ENCODE measurements at places on chromosomes 6 and 20. TPM values are rescaled to one million over a fixed set of nuclear protein-coding genes. Genes with fewer than 3 reads are reported as not detected.

DNA sequence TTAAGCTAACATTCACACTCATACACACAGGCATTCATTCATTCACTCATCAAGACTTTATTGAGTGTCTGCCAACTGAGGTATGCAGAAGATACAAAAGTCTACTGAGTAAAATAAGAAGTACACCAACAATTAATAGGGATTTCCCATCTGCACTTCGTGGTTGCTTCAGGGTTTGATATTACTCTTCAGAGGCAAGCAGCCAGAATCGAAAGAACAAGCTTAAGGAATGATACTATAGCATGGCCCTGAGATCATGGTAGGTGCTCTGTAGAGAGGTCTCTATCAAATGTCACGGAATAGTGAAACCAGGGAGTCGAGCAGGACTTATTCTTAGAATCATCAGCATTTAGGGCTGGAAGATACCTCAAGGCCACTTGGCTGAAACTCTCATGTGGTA, 135.4 kb downstream of the NRN1 start:
- DNase-seq: no peak

DNA sequence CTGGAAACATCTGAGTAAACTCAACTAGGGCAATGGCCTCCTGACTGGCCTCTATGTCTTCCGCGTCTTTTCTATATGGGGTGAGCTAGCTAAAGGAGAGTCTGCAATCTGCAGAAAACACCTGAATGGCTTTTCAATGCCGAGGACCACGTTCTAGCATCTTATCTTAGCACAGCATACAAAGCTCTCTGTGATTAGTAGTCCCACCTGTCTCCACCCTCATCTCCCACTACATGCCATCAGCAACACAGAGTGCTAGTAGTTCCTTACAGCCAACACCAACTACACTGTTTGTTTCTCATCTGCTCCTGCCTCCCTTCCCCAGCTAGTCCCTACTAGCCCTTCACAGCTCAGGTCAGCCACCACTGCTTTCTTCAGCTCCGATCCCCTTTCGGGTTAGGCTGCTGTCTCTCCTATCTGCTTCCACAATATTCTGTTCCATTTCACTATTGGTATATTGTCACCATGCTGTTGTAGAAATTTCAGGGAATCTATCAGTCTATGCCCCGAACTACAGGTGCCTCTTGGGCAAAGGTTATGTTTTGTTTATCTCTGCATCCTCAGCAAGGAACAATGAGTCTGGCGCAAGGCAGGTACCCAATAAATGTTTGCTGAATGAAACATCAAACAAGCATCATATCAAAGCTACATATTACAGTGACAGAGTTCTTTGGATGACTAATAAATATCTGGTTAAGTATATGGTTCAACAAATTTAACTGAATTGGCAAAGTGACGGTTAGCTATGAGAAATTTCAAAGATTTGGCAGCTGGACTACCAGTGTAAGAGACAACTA, 12.2 kb downstream of the LYRM4 start:
- DNase-seq: no peak

DNA sequence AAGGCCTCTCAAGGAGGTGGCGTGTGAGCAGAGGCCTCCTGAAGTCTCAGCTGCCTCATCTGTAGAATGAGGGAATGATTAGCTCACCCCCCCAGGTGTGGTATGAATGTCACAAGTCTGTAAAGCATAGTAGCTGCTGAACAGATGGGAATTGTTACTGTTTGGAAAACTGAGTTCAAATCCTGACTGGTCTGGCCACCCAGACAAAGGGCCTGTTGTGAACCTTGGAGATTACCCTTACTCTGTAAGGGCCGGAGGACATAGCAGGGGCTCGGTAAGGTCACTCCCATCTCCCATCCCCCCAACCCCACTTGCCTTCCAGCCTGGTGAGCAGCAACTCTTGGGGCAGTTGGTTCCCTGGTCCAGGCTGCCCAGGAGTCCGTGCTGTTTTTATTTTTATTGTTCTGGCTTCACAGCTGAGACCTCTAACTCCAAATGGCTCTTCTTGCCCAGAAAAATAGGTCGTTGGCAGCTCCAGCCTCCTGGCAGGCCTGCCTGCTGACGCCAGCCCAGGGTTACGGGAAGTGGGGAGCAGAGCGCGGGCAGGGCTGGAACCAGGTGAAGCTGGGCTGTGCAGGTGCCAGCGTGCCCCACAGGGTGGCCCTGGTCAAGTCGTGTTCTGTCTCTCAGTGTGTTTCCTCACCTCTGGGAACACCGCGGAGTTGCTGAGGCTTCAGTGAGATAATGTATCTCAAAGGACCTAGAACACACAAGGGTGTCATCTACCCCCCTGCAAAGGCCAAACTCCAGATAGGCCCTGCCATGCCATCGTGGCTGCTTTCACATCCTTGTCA, 4.5 kb upstream of the SIRPA start:
- DNase-seq: no peak

SPDEF gene
- total RNA-seq: not detected
